Fibroblast of lung (primary cell): ENCODE measurements at places on chromosomes 1 and 21.
A peak's percentile ranks its signal among the peaks of the same experiment; 100 is the strongest.

DNA sequence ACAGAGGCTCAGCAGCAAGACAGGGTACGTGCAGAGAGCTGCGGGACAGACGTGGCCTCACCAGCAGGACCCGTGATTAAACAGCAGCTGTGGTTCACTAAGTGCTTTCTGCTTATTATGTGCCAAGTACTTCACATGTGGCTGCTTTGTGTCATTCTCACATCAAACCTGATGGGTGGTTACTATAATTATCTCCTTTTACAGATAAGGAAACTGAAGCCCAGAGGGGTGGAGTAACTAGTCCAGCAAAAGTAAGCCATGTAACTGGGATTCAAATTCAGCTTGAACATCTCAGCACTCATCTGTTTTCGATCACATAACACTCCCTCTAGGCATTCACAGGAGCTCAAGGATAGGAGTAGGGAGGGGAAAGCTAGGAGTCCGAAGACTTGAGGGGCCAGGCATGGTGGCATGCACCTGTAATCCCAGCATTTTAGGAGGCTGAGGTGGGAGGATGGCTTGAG, 50.8 kb upstream of the CLIC4 start:
- peak; percentile 81 for DNase-seq

GRCh38 chr1:40980453-40981121, 1.1 kb downstream of the CTPS1 start:
- DNase-seq, result peak; percentile 35

- no peak for DNase-seq
Measured at GRCh38 chr1:186655876-186656275, 24.3 kb downstream of the PTGS2 start.

- no peak for DNase-seq
Measured at GRCh38 chr1:98253145-98253544, 332.3 kb upstream of the DPYD start.

- no peak for DNase-seq
Measured at GRCh38 chr1:53495633-53496345, 36.6 kb downstream of the DMRTB1 start.

GRCh38 chr1:157086299-157086698, 13.3 kb downstream of the ETV3L start:
- DNase-seq, result no peak

DNA sequence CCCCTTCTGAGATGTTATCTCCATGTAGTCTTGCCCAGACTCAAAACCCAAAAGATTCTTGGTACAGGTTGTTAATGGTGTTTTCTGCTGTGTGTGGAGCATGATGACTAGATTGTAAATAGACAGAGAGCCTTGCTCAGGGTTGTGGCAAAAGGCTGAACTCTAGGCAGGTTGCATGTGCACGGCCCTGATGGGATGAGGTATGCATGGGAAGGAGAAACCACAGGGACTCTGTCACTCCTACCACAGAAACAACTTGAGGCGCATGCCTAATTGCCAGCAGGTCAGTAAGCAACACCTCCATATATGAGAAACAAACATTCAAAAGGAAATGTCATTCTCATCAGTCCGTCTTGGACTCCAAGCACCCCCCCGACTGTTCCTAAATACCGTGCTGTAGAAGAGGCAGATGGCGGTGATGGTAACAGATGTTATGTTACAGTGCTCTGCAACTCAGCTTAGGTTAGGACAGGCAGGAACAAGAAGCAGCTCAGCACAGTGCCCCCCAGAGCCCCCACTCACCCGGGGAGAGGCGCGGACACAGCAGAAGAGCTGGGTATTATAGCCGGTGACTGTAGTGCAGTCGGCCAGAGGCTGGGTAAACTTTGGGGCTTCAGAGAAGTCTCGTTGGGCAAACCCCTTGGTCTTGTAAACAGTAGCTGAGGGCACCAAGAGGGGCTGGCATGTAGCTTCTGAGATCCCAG, 10.9 kb downstream of the MYBPHL start:
- no peak for DNase-seq

GRCh38 chr1:21229246-21230000, 52.7 kb upstream of the EIF4G3 start:
- peak; percentile 36 for DNase-seq

- peak; percentile 84 for DNase-seq
Measured at GRCh38 chr1:32695098-32695904, 7.3 kb downstream of the SYNC start.

- DNase-seq, result no peak
Measured at GRCh38 chr21:42525676-42526378, 12.2 kb downstream of the SLC37A1 start.

- DNase-seq, result no peak
Measured at GRCh38 chr1:1534401-1535154, 5.8 kb downstream of the TMEM240 start.

- peak; percentile 55 for DNase-seq
Measured at GRCh38 chr1:160428655-160429054, 28.3 kb downstream of the VANGL2 start.

DNA sequence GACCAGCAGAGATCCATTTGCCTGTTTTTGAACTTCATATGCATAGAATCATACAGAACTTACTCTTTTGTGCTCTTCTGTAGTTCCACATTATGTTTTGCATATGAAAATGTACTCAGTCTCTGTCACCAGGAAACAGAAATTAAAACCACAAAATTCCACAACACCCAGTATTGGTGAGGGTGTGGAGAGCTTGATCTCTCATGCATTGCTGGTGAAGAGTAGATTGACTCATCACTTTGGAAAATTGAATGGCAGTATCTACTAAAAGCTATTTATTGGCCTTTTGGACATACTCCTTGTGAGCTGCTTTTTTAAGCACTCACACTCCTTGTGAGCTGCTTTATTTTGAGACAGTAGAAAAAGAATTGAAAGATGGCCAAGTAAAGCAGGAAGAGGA, 43.3 kb downstream of the VTCN1 start:
- DNase-seq, result no peak

DNA sequence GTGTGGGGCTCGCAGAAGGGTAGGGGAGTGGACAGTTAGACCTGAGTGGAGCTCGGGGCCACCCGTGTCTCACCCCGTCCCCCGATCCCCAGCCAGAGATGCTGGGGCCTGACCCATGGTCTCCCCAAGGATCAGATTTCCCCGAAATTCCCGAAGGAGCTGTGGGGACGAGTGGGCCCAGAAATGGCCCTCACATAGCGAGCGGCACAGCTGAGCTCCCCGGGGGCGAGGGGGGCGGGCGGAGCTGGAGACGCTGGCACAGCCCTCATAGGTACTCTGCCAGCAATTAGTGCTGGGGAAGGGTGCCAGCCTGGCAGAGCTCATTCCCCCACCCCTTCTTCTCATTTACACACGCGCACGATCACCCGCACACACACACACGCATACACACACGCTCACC, 9.2 kb downstream of the CASZ1 start:
- DNase-seq, result no peak

GRCh38 chr21:42258150-42258884, 39.4 kb downstream of the ABCG1 start:
- peak; percentile 14 for DNase-seq

- no peak for DNase-seq
Measured at GRCh38 chr1:116290085-116290705, 82.8 kb upstream of the ATP1A1 start.

GRCh38 chr1:28602536-28603439, 10.7 kb downstream of the RAB42 start:
- DNase-seq, result peak; percentile 85

GRCh38 chr1:235857756-235858155, 8.9 kb downstream of the LYST start:
- DNase-seq, result no peak

GRCh38 chr1:176374967-176375569, 87.9 kb upstream of the PAPPA2 start:
- peak; percentile 57 for DNase-seq

GRCh38 chr1:229157480-229157879, 113.4 kb upstream of the RAB4A start:
- DNase-seq, result no peak

GRCh38 chr1:155307247-155307740, 1.4 kb upstream of the FDPS start:
- DNase-seq, result peak; percentile 69

- DNase-seq, result peak; percentile 61
Measured at GRCh38 chr1:168469690-168470089, 74.1 kb downstream of the XCL2 start.

DNA sequence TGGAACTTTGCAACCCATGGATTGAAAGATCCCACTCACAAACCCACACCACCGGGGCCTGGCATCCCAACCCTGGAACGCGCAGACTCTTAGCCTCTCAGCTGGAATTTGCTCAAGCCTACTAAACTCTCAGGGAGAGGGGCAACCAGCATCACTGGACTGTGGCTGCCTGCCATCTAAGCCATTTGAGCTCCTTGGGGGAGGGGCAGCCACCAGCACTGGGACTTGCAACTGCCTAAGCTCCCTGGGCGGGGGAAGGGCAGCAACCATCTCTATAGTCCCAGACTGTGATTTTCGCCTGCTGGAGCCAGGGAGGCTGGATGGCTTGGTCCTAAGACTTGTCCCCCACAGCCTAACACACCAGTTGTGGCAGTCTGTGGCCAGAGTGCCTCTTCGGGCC, 122.3 kb downstream of the SNX7 start:
- DNase-seq, result no peak

- DNase-seq, result no peak
Measured at GRCh38 chr1:156448134-156448967, 52.2 kb downstream of the MEF2D start.

- no peak for DNase-seq
Measured at GRCh38 chr21:21034036-21034435, 35.8 kb downstream of the NCAM2 start.

- DNase-seq, result no peak
Measured at GRCh38 chr1:109887271-109887670, 23.4 kb upstream of the CSF1 start.

DNA sequence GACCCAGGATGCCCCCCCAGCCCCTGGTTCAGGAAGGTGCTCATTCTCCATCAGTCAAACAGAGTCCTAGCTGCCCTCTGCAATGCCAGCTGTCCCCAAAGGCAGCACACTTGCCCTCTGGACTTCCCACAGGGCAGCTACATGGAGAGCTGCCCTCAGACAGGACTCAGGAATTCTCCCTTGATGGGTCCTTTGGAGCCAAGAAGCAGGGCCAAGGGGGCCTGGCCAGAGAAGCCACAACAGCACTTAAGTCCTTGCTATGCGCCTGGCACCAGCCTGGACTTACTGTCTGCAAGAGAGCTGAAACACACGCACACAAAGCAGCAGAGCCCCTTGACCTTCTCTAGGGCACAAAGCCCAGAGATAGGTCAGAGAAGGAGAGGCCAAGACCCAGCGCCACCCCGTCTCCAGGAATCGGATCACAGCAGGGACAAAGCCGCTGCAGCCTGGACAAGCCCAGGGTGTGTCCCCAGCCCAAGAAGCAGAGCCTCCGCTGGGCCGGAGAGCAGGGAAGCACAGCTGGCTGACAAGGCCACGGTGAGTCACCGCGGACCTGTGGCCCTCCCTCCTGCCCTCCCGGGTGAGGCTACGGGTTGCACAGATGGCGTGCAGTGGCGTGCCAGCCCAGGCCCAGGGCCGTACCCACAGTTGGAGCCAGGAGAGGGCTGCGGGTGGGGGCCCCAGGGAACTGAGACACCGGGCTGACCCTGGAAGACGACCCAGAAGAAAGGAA, 1.7 kb downstream of the WNT9A start:
- peak; percentile 71 for DNase-seq

DNA sequence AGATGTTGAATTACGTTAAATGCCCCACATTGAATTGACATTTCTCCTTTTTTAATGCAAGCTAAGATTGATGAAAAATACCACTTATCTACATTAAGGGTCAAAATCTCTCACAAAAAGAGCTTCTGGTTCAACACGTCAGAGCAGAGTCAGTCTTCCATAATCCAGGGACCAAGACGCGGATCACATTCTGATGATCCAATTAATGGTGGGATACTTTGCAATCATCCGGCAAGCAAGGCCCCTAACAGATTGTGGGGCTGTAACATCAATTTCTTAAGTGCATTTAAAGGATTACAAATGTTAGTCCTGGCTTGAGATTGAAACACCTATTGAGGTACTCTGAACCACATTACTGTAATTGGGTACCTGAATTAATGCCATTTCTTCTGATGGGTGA, 120.2 kb upstream of the ESRRG start:
- no peak for DNase-seq

- DNase-seq, result no peak
Measured at GRCh38 chr1:244029124-244029523, 22.0 kb upstream of the ZBTB18 start.

- DNase-seq, result no peak
Measured at GRCh38 chr1:206895325-206895724, 1.9 kb upstream of the IL24 start.

DNA sequence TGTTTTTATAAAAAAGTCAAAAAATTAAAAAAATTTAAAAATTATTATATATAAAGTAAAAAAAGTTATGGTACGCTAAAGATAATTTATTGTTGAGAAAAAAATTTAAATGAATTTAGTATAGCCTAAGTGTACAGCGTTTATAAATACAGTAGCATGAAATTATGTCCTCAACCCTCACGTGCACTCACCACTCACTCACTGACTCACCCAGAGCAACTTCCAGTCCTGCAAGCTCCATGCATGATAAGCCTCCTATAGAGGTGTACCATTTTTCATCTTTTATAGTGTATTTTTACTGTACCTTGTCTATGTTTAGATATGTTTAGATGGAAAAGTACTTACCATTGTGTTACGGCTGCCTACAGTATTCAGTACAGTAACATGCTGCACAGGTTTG, 5.1 kb downstream of the DISC1 start:
- DNase-seq, result no peak
